ENCODE measurements at places on chromosomes 11 and 22.

DNA sequence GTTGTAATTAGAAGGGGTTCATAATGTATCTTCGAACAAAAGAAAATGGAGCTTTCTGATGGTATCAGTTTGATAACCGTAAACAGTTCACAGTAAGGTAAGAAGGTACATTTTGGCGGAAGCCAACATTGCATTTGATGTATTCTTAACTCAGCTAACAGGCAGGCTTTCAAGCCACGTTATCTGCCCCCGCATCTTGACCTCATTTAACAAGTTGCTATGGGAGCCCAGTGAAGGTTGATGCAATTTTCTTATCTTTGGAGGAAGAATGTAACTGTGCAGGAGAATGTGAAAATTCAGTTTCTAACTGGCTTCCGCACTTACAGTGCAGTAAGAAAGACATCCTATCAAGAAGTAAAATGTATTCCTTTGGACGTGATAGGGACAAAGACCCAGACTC is 110.6 kb downstream of the ETS1 start:
- DNase-seq, result no peak

- DNase-seq, result no peak
Measured at GRCh38 chr11:57668434-57668782, 494 bp downstream of the ZDHHC5 start.

DNA sequence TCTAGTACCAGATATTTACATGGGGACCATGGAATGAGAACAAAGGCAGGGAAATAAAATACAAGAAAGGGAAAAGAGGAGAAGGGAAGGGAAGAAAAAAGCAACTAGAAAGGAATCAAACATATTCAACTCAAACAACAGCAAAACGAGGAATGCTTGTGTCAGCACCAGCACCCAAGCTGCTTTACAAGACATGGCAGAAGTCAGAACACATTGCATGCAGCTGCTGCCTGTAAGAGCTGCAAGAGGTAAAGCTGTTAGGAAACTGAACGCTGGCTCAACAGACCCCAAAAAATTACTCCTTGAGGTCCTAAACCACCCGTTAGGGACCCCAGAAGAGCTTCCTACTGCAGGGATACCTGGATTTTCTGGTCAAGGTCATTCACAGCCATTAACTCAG is 296.9 kb downstream of the OPCML start:
- DNase-seq, result no peak

DNA sequence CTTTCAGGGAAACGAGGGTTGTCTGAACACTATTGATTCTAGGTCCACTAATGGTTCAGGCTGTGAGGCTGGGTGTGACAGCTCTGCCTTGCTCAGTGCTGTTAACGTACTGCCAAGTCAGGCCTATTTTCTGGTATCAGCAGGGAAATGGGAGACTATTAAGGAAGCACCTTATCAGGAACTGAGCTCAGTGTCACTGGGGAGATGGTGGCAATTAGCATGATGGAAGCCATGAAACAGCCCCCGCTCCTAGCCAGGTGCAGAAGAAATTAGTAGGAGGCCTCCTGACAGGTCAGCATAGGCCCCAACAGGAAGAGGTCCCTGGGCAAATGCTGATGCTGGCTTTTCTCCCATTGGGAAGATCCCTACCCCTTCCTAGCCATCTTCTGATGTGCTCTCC is 42.6 kb upstream of the LMO2 start:
- no peak for DNase-seq

GRCh38 chr11:95698676-95699557 is 90.7 kb downstream of the FAM76B start:
- DNase-seq, result no peak
